Activated CD4-positive, alpha-beta T cell treated with anti-CD3 and anti-CD28 coated beads for 24 hours (primary cell): ENCODE measurements at places on chromosomes 3 and 15.
A peak's percentile ranks its signal among the peaks of the same experiment; 100 is the strongest.

- no peak for DNase-seq
These were observed 2.9 kb downstream of the CBLB start for GRCh38 chr3:105865867-105866350.

GRCh38 chr3:48997102-48997635, 7.1 kb downstream of the P4HTM start:
- no peak for DNase-seq

DNA sequence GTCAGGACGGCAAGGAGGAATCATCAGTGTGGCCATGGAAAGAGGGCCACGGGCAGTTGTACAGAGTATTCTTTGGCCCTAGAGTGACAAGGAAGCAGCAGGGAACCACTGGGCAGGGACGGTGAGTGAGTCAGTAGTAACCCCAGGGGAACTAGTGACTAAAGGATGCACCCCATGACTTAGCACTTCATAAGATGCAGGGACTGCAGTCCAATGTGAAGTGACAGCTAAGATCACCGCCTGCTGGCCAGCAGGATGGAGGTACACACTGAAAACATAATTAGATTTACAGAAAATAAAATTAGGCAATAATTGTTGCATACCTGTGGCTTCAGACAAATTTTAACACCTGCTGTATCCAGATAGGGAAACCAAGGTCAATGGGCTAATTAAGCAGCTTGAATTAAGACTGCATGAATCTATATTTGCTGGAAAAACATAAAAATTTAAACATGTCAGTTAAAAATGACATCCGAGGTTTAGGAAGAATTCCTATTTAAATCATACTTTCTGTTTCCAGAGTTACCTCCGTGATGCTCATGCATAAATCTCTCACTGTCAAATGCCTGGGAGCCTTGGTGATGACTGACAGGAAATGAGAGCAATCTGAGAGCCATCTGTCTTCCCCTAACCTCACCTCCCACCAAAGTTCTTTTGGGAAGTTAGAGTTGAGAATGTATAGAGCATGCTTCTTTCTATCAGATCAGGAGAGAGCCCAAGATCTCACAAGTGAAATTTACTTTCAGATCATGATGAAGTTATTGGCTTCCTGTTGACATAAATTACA, 56.5 kb downstream of the DCLK3 start:
- DNase-seq: no peak

- DNase-seq: no peak
These were observed 130.6 kb downstream of the SMAD6 start for GRCh38 chr15:66832664-66833063.

DNA sequence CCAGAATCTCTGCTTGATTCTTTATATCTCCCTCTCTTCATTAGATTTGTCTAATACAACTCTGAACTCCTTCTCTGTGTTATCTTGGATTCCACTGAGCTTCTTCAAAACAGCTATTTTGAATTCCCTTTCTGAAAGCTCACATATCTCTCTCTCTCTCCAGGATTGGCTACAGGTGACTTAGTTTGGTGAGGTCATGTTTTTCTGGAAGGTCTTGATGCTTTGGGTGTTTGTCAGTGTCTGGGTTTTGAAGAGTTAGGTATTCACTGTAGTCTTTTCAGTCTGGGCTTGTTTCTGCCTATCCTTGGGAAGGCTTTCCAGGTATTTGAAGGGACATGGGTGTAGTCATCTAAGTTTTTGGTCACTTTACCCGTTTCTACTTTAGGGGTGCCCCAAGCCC, 781.8 kb downstream of the FHIT start:
- DNase-seq: no peak

DNA sequence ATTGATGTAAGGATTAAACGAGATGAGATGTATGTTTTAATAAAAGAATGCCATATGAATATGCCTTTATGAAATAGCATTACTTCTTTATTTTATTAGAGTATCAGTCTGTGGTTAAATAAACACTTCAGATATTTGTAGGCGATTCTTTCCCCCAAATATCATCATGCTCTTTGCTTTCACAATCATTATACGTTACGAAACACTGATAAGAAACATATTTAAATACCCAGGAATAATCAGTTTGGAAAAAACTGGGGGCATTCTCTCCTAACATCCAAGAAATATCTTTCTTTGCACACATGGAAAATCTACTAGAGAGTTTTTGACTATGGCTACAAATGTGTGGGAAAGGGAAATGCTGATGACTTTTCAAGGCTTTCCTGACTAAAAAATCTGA, 4.4 kb upstream of the PLAAT1 start:
- no peak for DNase-seq

- DNase-seq: no peak
These were observed 11.8 kb upstream of the MYO1E start for GRCh38 chr15:59384507-59384906.

DNA sequence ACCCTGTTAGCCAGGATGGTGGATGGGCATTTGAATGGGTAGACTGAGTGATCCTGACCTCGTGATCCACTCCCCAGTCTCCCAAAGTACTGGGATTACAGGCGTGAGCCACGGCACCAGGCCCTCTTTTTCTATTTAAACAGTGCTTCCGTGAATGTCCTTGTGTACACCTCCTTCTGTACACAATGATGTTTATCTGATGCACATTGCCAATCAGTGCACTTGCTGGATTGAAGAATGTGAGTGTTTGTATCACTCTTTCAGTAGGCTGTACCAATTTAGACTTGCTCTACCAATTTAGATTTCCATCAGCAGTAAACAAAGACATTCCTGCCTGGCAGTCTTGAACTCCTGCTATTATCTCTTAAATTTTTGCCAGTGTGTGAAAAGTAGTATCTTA, 8.9 kb upstream of the ZNF619 start:
- no peak for DNase-seq

DNA sequence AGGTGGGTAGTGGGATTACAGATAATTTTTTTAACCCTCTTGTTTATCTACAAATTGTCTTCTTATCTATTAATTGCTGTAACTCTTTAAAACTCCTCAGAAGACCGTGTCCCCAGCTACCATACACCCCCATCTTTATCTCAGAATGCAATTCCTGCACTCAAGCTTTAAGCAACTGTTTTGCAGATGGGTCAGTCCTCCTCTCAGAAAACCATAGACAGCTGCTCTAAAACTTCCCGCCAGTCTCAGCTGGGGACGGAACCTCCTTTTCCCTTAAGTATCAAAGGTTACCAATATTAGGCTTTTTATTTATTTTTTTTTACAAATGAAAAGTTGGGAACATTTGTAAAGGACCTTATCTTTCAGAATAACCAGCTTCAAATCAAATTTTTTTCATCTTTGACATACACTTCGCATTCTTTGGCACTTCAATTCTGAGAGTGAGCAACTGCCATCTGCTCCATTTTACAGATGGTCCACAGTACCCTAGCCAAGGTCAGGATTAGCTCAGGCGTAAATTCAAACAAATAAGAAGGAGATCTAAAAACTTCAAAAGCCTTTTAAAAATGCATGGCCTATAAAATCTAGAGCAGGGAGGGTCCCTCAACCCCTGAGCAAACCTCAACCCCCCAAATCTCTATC, 1.3 kb downstream of the GATM start:
- no peak for DNase-seq

GRCh38 chr15:50354838-50355618, at the start of gene GABPB1:
TSS of gene GABPB1 (minus strand) at chr15:50355198. CDS start at chr15:50309798, 45,400 bp downstream.
- DNase-seq: peak; percentile 79

DNA sequence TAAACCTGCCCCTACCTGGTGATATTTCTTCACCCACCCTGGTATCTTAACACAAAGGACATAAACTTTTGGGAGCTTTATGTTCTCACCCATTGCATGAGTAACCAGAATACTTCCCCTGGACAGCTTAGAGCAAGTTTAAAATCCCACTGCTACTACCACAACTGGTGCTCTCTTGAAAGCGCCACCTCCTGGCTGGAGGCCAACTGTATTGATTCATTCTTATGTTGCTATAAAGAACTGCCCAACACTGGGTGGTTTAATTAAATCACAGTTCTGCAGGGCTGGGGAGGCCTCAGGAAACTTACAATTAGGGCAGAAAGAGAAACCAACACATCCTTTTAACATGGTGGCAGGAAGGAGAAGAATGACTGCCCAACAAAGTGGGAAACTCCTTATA, 592.4 kb downstream of the EPHA3 start:
- DNase-seq: no peak

GRCh38 chr3:141642215-141642614, 95.9 kb upstream of the RNF7 start:
- DNase-seq: no peak

- DNase-seq: no peak
These were observed 288.2 kb downstream of the BCHE start for GRCh38 chr3:165549037-165549436.

GRCh38 chr15:97759363-97759762, 201.1 kb upstream of the ARRDC4 start:
- no peak for DNase-seq

DNA sequence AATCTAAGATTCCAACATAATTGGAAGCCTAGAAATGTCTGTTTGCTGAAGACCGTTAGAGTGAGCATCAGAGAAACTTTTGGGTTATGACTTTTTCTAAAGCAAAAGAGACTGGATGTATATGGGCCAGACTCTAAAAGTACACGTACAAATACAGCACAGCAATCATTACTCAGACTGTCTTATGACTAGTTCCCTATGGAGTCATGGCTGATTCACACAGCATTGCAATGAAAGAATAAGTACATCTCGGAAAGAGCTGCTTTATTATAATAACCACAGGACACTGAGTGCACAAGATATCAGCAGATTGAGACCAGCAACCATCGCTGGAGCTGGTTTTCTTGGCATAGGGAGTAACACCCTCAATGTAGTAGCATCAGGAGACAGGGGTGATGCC, 618.6 kb downstream of the NLGN1 start:
- DNase-seq: no peak

DNA sequence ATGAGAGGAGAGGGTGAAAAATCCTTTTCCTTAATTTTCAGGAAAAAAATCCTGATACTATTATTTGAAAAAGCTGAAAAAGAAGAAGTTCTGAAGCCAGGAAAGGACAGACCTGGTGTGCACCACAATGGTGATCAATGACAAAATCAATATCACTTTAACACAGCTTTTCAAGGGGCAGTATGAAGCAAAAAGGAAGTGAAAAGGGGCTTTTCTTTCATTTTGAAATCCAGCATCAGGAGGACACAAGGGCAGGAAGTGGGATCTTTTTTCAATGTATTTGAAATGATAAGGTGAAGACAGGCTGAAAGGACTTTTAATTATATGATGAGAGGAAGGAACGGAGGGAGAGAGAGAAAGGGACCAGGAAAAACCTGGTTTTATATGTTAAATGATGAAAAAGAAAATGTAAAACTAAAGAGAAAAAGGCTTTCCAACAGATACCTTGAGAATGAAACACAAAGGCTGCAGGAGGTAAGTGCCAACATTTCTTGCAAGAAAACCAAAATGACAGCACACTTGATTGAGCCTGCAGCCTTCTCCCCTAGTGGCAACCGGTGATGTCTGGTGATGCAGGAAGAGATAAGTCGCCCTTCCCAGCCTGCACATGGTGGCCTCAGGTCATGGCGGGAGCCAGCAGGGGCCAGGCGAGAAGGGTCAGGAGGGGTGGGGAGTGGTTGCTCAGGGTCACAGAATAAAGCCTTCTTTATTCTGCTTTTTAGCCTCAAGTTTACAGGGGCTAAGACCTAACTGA, 236.7 kb upstream of the WNT5A start:
- no peak for DNase-seq

- no peak for DNase-seq
These were observed 261.9 kb upstream of the ICE2 start for GRCh38 chr15:60740787-60741354.

GRCh38 chr3:193665370-193665989, 72.5 kb downstream of the OPA1 start:
- DNase-seq: no peak

- DNase-seq: no peak
These were observed 6.8 kb downstream of the H1-8 start for GRCh38 chr3:129549805-129550204.

DNA sequence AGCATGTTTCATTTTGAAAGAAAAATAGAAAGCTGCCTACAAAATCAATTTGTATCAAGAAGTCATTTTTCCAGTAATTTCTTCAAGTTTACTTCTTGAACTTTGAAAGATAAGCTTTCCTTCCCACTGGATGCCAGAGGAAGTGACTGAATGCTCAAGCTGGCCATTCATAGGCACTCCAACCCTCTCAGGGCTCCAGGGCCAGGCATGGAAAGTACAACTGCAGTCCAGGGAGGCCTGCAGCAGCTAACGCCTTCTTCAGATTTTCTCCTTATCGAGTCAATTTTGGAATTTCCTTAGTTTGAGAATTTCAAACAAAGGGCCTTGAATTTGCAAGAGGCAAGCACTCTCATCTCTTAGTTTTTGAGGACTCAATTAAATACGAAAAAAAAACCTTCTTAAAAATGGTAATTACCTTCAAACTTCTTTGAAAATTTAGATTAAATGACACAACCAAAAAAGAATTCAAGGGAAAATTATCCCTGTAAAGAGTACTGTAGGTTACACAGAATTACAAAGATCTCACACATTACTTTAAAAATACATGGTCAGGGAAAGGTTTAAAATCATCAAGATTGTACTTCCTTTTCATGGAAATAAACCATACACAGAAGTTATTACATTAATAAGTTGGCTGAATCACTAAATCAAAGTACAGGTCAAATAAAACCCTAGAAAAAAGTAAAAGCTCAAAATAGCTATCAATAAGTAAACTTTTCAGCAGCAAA, 2.5 kb downstream of the UBP1 start:
- DNase-seq: no peak

DNA sequence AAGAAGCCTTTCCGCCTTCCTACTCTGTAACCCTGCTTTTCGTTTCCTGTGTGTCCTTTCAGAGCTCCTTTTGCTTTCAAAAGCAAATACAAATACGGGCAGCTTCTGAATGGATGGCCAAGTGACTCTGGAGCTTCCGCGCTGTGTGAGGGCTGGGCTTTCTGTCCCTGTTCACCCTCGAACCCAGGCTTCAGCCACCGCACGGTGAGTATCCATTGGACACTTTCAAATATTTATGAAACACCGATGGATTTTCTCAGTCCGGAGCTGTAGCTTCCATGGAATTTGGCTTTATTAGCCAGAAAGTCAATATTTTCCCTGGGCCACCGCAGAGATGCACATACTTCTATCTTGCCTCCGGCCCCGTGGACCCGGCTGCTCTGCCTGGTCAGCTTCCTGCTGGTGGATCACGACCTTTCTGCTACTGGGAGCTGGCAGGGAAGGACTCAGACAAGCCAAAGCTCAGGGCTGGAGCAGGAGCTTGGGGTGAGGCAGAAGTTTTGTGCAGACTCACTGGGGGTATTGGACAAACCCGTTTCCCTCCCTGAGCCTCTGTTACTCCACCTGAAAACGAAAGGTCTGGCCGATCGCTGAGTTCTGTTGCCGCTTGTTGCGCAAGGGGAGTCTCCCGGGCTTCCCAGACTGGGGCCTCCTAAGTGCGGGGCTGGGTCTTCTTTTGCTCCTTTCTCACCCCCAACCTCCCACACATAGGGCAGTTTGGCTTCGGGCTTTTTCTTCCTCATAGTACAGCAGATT, 63.6 kb downstream of the LINGO1 start:
- no peak for DNase-seq

DNA sequence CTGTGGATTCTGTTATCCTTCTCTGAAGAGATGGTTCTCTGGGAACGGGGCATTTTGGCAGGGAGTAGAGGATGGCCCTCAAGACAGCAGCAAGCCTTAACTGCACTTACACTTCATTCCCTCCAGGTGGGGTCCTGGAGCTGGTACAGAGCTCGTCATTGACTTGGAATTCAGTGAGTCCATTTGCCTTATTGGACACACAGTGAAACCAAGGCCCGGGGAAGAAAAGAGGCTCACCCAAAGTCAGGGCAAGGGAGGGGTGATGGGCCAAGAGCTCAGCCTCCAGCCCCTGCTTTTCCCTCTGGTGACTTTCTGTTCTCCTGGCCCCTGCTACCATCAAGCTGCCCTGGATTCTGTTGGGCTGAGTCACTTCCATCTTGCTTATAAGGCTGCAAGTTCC, 125.6 kb downstream of the ETFA start:
- no peak for DNase-seq

GRCh38 chr3:61601831-61602230, 40.5 kb downstream of the PTPRG start:
- DNase-seq: no peak
